ENCODE measurements at places on chromosomes 7 and 10.

DNA sequence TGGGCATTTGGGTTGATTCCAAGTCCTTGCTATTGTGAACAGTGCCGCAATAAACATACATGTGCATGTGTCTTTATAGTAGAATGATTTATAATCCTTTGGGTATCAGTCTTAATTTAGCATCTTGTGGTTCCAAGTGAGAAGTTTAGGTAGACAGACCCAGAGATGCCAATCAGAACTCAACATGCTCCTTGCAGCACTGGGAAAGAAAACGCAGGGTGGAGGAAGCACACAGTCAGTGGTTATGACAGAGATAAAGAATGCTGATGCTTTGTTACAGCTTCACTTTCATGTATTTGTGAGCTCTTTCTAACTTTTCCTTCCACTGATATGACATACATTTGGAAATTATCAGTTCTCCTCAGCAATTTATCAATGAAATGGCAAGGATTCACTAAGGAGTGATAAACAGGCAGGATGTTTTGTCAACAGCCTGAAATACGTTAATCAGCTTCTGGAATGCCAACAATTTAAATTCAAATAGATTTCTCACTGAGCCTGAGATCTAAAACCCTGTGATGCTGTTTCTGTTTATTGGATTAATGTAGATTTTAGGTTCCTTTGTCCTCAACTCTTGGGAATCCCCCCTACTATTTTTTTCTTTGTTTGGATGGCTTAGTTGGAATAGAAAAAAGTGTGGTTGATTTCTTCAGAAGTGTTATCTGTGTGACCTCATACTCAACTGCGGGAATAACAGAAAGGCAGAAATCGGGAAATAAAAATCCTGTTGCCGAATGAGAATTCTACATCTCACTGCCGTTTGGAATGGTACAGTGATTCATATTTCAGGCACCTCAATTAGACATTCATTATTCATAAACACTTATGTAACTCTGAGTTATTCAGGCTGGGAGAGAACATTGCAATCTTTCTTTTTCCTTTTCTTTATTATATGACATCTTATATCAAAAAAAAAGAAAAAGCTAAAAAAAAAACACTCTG is 675.0 kb downstream of the CNTNAP2 start:
- DNase-seq = no peak

DNA sequence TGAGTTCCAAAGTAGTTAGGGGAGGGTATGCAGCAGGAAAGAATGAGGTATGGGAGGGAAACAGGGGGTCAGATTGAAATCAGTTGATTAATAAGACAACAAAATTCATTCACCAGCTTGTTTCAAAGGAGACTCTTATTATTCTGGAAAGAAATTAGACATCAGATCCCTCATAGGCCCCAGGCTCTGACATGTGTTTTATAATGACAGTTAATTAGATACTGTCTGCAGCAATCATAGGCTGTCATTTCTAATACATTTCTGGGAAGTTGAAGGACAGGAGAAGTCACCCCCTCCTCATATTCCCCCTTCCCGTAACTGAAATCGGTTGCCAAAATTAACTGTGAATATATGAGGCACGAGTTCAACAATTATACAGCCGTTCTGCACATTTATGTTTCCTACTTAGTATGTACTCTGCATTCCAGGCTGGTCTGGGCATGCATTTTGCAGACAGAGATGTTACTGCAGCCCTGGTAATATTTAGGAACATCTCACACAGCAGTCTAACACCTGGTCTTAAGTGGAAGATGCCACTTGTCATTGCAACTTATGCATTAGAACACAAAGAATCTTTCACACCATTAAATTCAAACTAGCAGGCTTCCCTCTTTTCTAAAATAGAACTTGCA is 355.2 kb upstream of the LRGUK start:
- DNase-seq = peak; percentile 50

DNA sequence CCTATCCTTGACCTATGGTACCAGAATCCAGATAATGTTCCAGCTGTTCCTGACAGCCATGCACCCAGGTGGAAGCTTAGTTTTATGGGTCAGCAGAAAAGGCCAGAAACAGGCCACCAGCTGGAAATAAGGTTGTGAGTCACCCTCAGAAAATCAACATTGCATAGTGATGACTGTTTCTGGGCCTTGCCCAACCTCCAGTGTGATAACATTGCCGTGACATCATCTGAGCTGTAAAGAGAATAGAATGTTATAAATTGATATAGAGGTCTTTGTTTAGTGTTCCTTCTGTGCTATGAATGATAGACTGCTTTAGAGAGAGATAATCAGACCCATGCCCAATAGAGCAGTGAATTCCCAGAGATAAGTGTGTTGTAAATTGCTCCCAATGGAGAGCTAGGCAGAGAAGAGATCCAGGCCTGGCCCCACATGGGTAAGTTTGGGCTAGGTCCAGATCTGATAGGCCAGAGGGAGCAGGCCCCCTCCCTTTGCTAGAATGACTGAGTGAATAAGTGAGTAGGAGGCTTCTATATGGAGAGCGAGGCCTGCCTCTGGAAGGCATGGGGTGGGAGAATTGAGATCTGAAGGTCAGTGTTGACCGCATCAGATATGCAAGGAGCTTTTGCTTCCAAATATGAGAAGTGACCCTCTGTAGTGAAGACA is 14.2 kb upstream of the HPS1 start:
- DNase-seq = no peak

GRCh38 chr10:100724531-100725027 is 20.8 kb upstream of the PAX2 start:
- DNase-seq = no peak

DNA sequence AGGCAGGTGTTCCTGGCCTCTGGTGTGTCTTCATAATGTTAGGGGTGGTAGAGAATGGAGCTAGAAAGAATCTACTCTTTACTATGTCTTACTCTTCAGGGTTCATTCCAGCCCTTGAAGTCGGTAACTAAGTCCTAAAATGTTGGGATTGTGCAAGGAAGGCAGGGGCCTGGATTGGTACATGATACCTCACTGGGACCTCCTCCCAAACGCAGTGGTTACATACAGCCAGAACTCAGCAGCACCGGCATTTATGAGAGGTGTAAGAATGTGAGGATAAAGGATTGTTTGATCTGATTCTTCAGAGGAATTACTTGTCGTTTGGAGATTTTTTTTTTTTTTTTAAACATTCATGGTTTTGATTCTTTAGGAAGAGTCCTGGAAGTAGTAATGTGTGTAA is 6.9 kb downstream of the COMTD1 start:
- no peak for DNase-seq

GRCh38 chr10:117165538-117166417 is 27.7 kb upstream of the VAX1 start:
- peak; percentile 18 for DNase-seq

Measured in NCI-H2171 treated with DMSO at 0.1 percent for 48 hours (cell line).